NCI-H748 treated with DMSO at 0.1 percent for 48 hours (cell line): ENCODE measurements at places on chromosomes 12 and 14.

GRCh38 chr12:28998662-28999120 is 150.4 kb upstream of the FAR2 start:
- no peak for DNase-seq

DNA sequence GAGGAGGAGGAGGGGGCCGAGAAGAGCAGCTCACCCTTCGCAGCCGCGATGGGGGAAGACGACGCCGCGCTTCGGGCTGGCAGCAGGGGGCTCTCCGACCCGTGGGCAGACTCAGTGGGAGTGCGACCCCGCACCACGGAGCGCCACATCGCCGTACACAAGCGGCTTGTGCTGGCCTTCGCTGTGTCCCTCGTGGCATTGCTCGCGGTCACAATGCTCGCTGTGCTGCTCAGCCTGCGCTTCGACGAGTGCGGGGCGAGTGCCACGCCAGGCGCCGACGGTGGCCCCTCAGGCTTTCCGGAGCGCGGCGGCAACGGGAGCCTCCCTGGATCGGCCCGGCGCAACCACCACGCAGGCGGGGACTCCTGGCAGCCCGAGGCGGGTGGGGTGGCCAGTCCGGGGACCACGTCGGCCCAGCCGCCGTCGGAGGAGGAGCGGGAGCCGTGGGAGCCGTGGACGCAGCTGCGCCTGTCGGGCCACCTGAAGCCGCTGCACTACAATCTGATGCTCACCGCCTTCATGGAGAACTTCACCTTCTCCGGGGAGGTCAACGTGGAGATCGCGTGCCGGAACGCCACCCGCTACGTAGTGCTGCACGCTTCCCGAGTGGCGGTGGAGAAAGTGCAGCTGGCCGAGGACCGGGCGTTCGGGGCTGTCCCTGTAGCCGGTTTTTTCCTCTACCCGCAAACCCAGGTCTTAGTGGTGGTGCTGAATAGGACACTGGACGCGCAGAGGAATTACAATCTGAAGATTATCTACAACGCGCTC is 745 bp downstream of the TRHDE start:
- no peak for DNase-seq

- DNase-seq: peak; percentile 5
Measured at GRCh38 chr12:128994856-128995255, 141.6 kb downstream of the GLT1D1 start.

DNA sequence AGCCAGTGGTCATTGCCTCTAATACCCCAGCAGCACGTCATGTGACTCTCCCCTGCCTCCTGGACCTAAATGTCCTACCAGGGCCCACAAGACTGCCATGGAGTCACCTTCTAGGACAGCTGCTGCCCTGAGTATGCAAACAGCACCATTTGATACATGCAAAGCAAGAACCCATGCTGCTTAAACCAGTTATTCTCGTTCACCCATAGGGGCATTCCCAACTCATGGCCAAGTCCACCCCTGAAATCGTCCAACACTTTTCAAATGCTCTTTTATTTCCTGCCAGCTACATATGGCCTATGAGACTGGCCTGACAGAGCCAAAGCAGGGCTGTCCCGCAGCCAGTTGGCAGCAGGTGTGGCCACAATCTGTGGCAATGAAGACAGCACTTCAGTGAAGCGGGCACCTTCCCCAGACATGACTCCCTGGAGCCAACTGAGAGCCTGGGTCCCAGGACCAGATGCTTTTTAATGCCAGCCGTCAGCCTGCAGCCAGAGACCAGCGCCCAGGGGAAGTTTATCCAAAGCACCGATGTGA is 99.9 kb downstream of the BCAT1 start:
- DNase-seq: no peak

DNA sequence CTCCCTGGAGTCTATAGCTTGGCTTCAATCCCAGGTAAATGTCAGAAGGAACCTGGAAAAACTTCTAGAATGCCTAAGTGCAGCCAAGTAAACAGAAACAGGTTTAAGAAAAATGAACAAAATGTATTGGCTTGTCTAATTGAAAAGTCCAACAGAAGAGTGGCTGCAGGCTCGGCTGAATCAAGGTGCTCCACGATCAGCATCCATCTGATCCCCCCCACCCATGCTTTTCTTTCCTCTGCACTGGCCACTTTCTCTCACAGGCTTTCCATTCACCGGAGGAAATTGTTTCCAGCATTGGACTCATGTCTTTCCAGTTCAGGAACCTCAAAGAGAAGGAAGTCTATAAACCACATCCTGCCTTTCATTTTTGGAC is 42.0 kb upstream of the C14orf180 start:
- DNase-seq: no peak

DNA sequence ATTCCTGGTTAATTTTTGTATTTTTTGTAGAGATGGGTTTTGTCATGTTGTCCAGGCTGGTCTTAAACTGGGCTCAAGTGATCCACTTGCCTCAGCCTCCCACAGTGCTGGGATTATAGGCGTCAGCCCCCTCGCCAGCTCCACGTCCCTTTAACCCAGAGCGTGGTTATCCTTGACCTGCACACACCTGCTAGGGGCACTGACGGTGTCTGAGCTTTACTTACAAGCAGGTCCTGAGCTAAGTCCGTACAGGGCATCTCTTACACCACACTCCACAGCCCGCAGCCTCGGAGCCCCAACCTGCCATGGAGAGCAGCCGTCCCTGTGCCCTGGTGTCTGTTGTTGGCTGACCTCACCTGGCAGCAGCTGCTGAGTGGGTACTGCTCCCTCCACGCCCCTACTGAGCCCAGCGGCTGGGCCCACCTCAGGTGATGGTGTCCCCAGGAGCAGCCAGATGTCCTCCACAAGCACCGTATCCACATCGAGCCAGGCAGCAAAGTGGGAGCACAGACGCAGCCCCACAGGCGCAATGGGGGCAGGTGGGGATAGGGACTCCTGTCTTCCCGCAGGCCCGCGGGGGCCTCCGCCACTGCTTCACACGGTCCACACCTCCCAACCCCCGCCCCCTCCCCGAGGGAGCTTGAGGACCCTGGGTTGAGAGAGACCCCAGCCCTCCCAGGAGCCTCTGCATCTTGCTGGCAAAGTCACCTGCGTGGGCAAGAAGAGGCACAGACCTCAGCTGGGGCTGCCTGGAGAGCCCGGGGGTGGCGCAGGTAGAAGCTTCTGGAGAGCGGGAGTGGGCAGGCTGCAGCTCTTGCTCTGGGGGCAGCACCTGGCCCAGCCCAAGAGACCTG is 325.4 kb upstream of the SFSWAP start:
- DNase-seq: no peak

DNA sequence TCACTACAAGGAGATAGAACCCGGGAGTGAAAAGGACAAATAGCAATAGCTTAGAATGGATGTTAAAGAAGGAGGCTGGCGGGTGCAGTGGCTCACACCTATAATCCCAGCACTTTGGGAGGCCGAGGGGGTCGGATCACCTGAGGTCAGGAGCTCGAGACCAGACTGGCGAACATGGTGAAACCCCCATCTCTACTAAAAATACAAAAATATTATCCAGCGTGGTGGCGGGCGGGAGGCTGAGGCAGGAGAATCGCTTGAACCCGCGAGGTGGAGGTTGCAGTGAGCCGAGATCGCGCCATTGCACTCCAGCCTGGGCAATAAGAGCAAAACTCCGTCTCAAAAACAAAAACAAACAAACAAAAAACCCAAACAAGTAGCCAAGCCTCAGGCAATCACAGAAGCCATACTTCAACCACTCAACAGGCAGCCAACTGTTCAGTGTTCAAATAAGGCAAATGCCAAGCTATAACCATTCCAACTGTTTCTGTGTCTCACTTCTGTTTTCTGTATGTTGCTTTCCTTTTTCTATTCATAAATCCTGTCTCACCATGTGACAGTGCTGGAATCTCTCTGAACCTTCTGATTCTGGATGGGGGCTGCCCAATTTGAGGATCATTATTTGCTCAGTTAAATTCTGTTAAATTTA is 3.9 kb upstream of the SPTLC2 start:
- no peak for DNase-seq

- no peak for DNase-seq
Measured at GRCh38 chr14:66746316-66747006, 238.5 kb downstream of the GPHN start.
